Activated CD4-positive, alpha-beta memory T cell treated with anti-CD3 and anti-CD28 coated beads, Interleukin-2, amount 10 ng/mL, durations not matched to agents 7 days and 5 days (primary cell): ENCODE measurements at places on chromosomes 13 and 19.

GRCh38 chr19:29212356-29212647, 649 bp downstream of the UQCRFS1 start:
- no peak for DNase-seq

DNA sequence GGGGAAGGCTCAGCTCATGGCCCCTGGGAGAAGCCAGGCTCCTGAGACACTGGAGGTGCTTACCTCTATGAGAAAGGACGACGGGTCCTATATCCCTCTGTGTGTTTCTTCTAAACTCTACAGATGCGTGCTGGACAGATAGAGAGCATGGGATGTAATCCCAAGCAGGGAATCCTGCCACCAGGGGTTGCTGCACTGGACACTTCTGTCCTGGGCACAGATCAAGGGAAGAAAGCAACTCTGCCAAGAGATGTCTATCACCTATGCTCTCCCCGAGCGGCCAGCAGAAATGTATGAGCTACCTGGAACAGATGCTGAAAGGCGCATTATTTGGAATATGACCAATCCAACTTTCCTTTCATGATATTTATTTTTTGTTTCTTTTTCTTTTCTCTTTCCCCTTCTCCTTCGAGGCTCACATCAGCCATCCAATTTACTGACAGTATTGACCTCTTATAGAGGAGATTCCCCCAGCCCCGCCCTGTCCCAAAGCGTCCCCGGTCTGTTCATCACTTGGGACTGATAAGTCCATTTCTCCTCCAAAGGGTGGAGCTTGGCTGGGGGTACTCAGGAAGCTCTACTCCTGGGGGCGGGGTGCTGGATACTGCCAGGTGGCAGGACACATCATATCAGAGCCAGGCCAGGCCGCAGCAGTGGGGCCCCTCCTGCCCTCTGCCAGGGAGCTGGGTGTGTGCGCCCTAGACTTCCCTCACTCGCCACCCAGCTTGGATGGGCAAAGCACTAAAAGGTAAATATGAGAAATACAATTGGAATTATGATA, 34.2 kb downstream of the TSHZ3 start:
- no peak for DNase-seq

- no peak for DNase-seq
These were observed 252.9 kb downstream of the COL4A1 start for GRCh38 chr13:110054041-110054440.

- no peak for DNase-seq
These were observed 228.9 kb upstream of the IRS2 start for GRCh38 chr13:110015253-110015652.

- DNase-seq, result no peak
These were observed 1399.5 kb downstream of the PCDH9 start for GRCh38 chr13:65830411-65831205.

DNA sequence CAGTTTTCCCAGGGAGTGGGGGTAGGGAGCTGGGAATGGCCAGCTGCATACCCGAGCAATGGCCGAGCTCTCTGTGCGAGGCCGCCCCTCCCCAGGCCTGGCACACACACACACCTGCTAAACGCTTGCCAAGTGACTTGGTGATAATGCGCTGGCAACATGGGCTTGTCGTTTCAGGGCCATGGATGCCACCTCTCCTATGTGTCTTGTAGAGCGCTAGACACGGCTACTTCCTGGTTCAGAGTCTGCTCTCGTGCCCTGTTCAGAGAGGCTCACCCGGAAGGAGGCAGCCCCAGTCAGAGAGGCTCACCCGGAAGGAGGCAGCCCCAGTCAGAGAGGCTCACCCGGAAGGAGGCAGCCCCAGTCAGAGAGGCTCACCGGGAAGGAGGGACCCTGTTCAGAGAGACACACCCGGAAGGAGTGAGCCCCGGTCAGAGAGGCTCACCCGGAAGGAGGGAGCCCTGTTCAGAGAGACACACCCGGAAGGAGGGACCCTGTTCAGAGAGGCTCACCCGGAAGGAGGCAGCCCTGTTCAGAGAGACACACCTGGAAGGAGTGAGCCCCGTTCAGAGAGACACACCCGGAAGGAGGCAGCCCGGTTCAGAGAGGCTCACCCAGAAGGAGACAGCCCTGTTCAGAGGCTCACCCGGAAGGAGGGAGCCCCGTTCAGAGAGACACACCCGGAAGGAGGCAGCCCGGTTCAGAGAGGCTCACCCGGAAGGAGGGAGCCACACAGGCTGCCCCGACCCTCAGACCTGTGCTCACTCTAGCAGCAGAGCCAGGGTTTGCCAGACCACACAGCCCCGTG, 4.2 kb downstream of the ADPRHL1 start:
- DNase-seq, result peak; percentile 78
